Stimulated activated CD4-positive, alpha-beta T cell treated with anti-CD3 and anti-CD28 coated beads, Interleukin-1b, Interleukin-23, amount 100 ng/mL, for 1 hour (primary cell): ENCODE measurements at places on chromosomes 11 and 22.

- no peak for DNase-seq
These were observed 1.2 kb upstream of the MICALL1 start for GRCh38 chr22:37904572-37905533.

DNA sequence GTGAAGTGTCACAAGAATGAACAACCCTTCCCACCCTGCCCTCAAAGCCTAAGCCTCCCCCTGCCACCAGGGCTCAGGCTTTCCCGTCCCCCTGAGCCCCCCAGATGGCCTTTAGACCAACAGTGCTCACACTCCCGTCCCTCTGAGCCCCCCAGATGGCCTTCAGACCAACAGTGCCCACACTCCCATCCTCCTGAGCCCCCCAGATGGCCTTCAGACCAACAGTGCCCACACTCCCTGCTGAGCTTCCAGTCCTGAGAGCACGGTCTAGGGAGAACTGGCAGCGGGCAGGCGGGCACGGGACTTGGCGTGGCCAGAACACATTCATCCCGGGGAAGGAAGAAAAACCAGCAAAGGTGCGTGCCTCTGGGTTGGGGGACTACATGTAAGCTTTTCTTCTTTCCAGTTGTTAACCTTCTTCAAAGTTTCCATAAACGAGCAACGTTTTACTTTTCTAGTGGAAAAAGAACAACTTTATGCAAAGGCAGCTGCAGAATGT lies 2.5 kb downstream of the MRGPRG start:
- no peak for DNase-seq

DNA sequence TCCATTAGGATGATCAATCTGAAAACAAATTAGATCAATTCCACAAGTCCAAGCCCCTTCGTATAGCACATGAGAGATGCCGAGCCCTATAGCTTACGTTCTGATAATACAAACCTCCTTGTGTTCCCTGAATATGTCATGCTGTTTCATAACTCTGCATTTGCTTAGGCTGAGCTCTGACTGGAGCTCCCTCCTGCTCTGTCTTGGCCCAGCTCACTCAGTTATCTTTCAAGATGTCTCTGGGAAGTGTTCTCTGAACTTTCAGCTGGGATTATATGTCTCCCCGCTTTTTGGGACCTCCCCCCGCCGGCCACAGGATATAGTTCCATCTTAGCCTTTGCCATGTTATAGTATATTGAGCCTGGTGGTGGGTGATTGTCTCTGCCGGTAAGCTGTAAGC lies 44.0 kb downstream of the FDX1 start:
- DNase-seq = no peak

GRCh38 chr11:66345316-66345649 lies 379 bp upstream of the BRMS1 start:
- no peak for DNase-seq

- DNase-seq = no peak
These were observed 1.4 kb upstream of the DRD2 start for GRCh38 chr11:113476553-113476952.

DNA sequence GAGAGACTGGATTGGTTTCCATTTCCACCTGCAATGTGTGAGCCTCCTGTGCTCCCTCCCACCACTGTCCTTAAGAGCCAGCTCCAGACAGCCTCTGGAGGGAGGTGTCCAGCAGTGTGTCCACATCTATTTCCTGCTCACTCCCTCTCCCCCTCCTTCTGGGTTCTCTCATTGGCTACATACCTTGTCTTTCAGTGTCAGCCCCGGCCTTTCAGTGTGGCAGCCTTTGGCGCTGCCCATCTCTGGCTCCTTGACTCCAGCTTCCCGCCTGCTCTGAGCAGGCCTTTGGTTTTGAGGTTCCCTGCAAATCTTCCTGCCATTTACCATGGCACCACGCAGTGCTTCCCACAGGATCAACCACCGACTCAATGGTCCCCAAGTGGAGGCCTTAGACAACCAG lies 19.0 kb upstream of the PTPRJ start:
- no peak for DNase-seq

GRCh38 chr11:130769782-130770535 lies 146.3 kb downstream of the SNX19 start:
- no peak for DNase-seq

DNA sequence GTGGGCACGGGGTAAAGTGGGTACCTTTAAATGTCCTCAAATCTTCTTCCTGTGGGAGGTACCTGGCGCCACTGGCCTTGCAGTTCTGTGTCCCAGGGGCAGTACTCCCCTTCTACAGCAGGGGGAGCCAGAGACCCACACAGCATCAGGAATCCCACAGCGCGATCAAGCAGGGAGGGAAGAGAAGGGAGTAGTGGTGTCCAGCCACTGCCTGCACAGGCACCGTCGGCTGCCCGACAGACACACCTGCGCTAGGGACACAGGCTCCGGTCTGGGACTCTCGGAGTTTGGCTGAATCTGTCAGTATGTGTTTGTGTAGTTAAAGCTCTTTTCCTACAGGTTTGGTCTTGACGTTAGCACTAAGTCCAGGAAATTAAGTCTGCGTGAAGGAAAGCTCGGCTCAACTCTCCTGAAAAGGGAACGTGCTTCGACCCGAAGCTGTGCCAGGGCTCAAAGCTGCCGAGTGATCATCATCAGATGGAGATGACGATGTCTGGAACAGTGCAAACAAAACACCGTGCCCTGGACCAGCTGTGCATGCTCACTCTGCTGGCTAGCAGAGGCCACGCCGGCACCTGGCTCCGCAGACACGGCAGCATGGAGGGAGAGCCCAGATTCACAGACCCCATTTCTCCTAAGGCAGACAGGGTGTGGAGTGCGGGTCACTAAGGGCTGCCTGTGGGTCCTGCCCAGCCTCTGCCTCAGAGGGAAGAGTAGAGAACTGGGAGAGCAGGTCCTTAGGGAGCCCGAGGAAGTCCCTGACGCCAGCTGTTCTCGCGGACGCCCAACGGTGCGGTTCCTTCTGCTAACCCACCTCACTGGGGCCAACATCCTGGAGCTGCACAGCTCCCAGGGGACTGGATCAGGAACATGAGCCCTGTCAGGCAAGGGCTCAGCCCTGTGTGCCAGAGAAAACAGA lies 56.0 kb upstream of the BID start:
- DNase-seq = peak; percentile 72

- no peak for DNase-seq
These were observed 590 bp upstream of the IFITM10 start for GRCh38 chr11:1750840-1751530.

DNA sequence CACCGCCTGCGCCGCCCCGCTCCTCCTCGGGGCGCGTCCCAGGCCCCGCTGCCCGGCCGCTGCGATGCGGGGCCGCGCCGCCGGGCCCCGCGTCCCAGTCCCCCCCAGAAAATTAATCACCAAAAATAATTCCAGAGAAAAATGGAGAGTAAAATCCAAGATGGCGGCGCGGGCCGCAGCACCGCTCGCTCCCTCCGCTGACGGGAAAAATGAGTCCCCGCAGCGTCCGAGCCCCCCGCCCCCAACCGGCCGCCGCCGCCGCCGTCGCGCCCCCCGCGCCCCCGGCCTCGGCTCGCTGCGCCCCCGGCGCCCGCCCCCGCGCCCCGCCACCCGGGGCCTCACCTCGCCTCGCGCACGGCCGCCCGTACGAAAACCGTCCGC lies at the start of gene KMT5B:
TSS of gene KMT5B (minus strand) at position 162 of the 381 bp plus-strand sequence. CDS start 23,220 bp downstream, outside the sequence.
- no peak for DNase-seq

- no peak for DNase-seq
These were observed 278 bp downstream of the ROM1 start for GRCh38 chr11:62613291-62613778.

DNA sequence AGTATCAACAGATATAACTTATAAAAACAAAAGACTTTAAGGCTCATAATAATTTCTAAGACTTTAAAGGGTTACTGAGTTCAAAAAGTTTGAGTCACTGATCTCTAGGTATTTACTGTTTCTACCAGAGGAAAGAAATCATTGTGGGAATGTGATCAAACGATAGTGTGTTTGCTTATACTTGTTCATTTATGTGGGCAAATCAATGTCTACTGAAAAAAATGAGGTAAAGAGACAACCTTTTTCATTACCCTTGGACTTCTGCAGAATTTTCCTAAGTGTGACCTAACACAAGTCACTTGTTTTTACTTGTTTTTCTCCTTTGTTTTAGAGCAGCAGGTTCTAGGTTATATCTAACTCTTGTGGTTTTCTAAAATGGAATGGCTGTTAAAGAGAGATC lies 65.4 kb downstream of the PRR5L start:
- no peak for DNase-seq

GRCh38 chr22:31096657-31097279 lies 10.6 kb downstream of the SELENOM start:
- no peak for DNase-seq

GRCh38 chr11:36400766-36401455 lies 104.8 kb downstream of the PRR5L start:
- DNase-seq = no peak

DNA sequence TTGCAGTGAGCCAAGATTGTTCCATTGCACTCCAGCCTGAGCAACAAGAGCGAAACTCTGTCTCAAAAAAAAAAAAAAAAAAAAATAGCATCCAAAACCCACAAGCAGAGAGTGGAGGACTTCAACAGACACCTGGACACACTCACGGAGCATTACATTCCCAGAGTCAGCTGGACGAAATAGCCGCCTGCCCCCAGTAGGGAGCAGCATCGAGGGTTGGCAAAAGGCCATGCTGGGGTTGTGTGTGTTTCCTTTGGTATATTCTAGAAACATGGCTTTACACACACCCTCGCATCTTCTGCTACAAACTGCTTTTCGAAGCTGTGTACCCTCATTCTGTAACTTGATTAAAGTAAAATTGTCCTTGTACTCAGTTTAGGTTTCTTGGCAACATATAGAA lies 5.3 kb downstream of the ADA2 start:
- peak; percentile 17 for DNase-seq

DNA sequence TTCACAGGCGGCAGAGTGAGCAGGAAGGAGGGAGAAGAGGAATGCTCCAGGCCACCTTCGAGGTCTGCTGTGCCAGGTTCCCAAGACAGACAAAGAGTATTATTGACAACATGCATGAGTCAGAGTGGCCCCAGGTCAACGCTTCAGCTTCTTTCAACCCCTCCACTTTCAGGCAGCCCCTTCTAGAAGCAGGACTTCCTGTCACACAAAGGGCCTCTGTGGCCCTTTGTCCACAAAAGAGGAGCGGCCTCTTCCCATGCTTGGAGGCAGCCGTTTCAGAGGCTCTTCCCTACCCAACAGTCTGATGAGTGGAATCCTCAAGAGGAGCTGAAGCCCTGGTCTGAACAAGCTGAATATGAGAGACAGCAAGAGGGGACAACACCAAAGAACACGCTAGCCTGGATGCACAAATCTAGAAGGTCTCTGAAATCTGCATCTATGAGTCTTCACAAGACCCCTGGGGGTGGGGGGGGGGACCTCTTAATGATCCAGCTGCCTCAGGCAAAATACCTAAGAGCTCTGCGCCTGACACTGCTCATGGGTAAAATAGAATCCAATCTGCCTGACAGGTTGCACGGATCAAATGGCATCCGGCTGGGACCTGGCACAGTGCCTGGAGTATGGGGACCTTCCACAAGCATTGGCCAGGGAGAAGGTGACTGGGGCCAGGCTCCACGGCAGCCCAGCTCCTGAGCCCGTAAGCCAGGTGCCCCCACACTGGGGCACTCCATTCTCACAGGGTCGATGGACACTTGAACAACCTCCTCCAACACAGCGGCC lies 67.5 kb downstream of the PACSIN2 start:
- DNase-seq = no peak

DNA sequence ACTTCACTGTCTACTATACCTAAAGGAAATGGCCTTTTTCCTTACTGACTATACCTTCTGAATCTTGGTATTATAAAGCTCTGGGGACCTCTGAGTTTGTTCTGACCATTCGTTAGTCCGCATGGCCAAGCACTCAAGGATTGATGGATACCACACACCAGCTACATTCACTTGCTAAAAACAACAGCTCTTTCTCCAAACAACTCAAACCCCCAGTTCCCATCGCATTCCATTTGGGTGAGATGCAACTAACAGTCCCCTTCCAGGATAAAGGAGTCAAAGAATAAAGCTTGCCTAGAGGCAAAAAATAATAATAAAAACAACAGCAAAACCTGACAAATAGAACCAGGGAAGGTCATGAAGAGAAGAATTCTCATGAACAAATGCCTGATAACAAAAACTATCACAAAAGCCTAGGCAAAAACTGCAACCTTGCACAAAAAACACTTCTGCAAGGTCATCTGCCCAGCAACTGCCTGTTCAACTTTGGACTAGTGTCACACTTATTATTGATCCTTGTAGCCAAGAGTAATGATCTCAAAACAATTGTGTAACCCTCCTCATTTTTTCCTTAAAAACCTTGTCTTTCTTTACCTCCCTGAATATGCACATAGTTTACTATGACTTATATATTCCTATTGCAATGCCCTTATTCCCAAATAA lies 139.0 kb upstream of the GUCY1A2 start:
- DNase-seq = no peak

- no peak for DNase-seq
These were observed 1455.3 kb downstream of the BRD1 start for GRCh38 chr22:48372390-48372789.

DNA sequence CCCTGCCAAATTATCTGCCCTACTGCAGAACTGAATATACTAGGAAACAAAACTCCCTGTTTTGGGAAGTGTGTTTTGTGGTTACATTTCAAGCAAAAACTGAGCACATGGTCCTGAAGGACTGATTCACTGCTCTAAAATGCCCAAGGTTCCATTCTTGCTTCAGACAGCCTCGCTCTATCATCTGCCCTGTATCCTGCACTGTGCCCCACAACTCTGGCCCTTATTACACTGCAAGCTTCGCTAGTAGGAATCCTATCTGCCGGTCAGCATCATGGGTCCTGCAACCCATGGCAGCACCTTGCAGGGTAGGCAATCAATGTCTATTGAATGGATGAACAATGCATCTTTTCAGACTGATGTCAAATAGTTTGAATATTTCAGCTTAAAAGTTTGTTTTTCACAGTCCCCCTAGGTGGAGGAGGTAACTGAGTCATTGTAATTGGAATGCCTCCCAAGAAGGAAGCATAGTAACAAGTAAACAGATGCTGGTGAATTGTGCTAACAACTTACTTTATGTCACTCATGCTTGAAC lies 21.3 kb downstream of the LAYN start:
- no peak for DNase-seq

- DNase-seq = no peak
These were observed 389.1 kb downstream of the NXPE2 start for GRCh38 chr11:115067471-115067870.

DNA sequence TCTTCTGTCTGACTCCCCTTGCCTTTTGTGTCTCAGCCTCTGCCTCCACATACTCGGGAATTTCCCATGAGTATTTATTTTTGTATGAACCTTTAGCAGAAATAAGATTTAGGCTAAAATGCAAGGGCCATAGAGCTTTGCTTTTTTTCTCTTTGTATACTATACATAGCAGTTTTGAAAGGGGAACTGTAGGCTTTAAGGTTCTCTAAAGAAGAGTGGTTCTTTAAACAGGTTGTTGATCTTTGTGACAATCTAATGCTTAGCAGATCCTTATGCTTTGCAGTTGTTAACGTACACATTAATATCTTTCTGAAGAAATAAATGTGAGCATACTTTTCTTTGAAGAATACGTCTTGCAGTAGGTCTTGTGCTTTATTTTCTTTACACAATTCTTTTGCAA lies 35.0 kb downstream of the TBCEL start:
- DNase-seq = no peak

- no peak for DNase-seq
These were observed 127.0 kb upstream of the CTSC start for GRCh38 chr11:88464528-88464927.

GRCh38 chr11:27392278-27393114 lies 29.5 kb upstream of the CCDC34 start:
- no peak for DNase-seq

- DNase-seq = no peak
These were observed 134.0 kb downstream of the NTM start for GRCh38 chr11:131504199-131504949.
